Nasal cavity respiratory epithelium epithelial cell of viscerocranial mucosa (primary cell): ENCODE measurements at places on chromosomes 12 and 14. TPM values are rescaled to one million over a fixed set of nuclear protein-coding genes. Genes with fewer than 3 reads are reported as not detected.

CCDC196 gene
- not detected in 2 replicates for total RNA-seq

TPH2 gene
- total RNA-seq: not detected in 2 replicates

LMO3 gene
- total RNA-seq: 0.07 and 0.34 TPM in 2 replicates

NUAK1 gene
- total RNA-seq: 4.8 and 20.5 TPM in 2 replicates

OR4K17 gene
- not detected in 2 replicates for total RNA-seq
